ENCODE measurements at places on chromosomes 13 and 19.
A peak's percentile ranks its signal among the peaks of the same experiment; 100 is the strongest.

GRCh38 chr19:47267350-47267759 is 7.3 kb upstream of the INAFM1 start:
- DNase-seq = no peak

DNA sequence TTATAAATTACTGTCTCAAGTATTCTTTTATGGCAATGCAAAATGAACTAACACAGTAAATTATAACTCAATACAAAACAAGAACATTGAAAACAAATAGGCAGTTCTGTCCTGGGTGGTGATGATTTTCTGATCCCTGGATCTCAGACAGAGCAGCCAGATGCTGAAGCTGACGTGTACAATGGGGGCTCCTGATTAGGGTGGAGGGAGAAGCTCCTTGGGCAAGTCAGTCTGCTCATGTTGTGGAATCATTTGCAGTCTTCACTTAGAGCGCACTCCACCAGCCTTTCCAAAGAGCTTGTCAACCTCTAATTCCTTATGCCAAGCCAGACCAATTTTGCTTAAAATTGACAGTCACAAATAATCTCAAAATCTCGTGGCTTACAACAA is 21.6 kb downstream of the FXYD5 start:
- DNase-seq = no peak

GRCh38 chr19:11534948-11535347 is 3.7 kb upstream of the CNN1 start:
- DNase-seq = no peak

DNA sequence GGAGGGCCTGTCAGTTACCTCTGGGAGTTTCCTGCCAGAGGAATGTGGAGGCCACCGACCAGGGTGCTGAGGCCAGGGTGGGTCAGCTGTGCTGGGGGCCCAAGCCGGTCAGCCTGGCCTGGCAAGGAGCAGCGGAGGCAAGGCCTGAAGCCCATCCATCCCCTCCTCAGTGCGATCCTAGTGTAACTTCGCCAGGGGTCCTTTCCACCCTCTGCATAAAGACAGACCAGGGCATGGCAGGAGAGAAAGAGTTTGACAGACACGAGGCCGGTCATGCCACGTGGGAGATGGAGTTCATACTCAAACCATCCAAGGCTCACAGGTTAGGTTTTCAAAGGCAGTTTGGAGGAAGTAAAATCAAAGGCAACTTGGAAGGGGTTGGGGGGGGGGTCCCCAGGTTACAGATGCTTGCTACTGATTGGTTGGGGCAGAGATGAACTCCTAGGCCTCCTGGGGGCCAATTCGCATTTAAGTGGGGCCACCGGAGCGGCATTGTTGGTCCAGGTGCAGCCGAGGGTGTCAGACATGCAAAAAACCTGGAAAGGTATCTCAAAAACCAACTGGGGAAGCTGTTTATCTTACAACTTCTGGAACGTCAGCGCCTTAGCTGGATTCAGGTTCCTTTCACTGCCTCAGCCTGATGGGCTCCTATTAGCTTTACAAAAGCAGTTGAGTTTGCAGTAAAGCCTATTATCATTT is 36.8 kb upstream of the DPRX start:
- no peak for DNase-seq

DNA sequence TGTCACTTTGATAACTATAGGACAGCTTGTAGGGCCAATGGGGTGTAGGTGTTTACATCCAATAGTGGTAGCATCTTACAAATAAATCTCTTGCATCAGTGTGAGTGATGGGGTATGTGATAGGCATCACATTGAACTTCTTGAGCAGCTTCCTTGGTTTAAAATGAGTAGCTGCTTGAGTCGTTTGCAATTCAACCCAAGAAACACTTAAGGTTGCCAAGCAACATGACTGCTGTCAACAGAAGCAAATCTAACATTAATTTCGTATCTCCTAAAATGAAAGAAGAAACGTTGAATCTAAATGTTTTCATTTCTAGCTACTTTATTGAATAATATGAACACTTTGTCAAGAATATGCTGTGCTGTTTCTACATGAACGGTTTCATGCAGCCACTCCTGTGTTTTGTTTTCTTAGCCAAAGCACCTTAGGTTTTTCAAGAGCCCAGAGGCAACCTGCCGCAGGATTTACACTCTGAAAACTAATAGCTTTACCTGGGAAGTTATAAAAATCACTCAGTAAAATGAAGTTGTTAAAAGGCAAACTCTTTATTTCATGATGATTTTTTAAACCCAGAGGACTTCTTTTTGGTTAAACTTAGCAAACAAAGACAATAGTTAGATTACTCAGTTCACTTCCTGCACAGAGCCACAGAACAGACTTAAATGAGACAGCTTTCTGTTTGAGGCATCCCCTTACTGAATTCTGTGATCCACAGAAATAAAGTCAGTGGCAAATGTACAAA is 305.2 kb downstream of the MTUS2 start:
- DNase-seq = no peak

DNA sequence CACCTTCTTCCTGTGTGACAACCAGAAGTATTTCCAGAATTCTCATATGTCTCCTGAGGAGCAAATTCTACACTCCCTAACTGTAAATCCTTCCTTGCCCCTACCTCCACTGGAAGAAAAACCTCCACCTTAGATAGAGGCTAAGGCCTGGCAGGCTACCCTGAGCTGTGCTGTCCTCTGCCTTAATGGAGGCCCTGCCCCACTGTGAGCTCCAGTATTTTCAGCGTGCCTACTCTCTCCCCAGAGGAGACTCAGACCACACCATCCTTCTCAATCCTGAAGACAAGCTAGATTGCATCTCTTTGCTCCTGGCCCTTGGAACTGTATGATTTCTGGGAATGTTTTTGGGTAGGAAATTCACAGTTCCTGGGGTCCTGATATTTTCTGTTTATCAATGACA is 110.0 kb upstream of the OBI1 start:
- no peak for DNase-seq

- DNase-seq = no peak
These were observed 4.2 kb upstream of the PAFAH1B3 start for GRCh38 chr19:42306646-42307045.

GRCh38 chr19:51422053-51422448 is 4.6 kb upstream of the SIGLEC10 start:
- peak; percentile 86 for DNase-seq

- DNase-seq = no peak
These were observed 16.4 kb downstream of the MAB21L1 start for GRCh38 chr13:35460061-35460460.

DNA sequence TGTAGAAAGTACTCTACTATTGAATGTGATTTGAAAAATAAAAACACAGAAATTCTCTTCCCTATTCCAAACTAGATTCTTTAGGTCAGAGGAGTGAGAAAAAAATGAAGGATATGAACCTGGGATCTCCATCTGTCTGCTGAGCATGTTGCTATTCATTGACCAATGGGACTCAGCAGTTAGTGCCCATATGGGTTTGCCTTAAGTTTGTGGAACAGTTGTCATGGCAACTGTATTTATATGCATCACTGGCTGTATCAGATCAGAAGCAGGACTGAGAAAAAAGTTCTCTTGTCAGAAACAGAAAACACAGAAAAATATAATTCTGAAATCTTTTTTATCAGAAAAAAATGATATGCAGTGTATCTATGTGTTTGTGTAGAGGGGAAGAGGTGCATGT is 73.3 kb upstream of the ATXN8OS start:
- no peak for DNase-seq

DNA sequence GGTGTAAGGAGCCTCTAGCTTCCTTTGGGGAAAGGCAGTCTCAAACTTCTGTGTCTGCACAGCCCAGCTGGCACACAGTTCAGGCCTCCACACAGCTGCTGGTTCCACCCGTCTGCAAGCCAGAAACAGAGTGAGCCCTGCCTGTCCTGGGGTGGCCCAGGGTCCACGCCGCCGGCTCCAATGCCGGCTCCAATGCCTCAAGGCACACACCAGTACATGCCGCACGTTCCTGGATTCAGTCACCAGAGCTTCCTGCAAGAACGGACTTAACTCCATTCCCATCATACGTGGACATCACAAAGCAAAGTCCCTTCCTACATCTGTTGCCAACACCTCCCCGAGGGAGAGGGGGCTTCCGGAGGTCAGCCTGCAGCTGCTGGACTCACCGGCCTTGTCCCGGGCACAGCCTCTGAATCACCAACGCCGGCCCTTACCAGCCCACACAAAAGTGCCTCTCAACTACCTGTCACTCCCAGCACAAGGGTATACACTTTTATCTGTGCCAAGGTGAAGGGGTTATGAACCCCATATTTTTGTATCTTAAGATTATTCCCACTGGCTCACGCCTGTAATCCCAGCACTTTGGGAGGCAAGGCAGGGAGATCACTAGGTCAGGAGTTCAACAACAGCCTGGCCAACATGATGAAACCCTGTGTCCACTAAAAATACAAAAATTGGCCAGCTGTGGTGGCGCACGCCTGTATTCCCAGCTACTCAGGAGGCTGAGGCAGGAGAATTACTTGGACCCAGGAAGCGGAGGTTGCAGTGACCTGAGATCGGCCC is 8.5 kb downstream of the SH3GL1 start:
- no peak for DNase-seq

GRCh38 chr13:51794964-51795363 is 9.0 kb downstream of the DHRS12 start:
- DNase-seq = no peak

GRCh38 chr19:49327878-49328544 is 3.0 kb upstream of the SLC6A16 start:
- peak; percentile 28 for DNase-seq

DNA sequence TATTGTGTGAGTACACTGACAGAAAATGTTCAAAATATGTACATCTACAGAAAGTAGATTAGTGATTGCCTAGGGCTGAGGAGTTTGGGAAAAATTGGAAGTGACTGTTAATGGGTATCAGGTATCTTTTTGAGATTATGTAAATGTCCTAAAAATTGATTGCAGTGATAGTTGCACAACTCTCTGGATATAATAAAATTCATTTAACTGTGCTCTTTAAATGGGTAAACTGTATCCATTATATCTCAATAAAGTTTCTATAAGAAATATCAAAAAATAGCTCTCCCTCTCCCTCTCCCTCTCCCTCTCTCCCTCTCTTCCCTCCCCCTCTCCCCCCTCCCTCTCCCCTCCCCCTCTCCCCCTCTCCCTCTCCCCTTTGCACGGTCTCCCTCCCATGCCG is 9.4 kb upstream of the ZNF227 start:
- no peak for DNase-seq

DNA sequence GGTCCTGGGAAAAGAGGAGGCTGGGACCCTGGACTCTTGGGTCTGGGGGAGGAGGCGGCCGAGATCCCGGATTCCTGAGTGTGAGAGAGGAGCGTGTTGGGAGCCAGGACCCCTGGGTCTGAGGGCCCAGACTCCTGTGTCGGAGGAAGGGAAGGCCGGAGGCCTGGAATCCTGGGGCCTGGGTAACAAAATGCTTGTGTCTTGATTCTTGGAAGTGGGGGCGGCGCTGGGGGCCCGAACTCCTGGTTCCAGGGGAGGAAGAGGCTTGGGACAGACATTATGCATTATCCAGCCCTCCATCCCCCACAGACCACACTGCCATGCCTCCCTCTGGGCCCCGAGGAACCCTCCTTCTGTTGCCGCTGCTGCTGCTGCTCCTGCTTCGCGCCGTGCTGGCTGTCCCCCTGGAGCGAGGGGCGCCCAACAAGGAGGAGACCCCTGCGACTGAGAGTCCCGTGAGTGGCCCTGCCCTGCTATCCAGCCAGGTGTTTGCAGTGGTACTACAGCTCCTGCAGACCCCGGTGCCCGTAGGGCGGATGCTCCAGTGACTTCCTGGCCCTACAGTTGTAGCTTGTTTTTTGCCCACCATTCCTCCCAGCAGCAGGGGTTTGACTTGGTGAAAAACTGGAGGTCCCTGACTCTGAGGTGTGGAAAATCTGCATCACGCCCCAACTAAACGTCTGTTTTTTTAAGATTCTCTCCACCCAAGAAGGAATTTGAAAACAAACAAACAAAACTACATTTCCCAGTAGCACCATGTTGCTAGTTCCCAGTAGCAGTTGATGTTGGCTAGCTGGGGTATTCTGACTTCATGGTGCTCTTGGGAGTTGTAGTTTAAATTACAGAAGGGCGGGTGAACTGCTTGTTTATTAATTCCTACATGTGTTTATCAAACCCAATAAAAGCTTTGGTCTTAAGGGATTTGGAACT is 630 bp downstream of the NUCB1 start:
- peak; percentile 82 for DNase-seq

- DNase-seq = no peak
These were observed 31.1 kb downstream of the OPA3 start for GRCh38 chr19:45553464-45553863.

DNA sequence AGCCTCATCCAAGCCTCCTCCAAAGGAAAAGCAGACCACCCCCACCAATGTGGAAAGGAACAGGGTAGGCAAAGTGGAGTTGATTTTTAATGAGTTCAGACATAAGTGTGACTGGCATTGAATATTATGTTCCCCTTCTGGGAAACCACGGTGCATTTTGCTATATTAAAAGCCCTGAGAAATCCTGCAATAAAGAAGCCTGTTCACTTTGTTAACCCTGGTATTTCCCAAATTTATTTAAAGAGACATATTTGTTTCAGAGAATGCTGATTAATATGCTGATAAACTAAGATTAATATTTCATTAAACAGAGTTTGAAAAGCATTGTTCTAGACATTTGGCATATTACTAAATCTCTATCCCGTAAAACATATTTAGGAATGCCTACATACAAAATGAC is 151.4 kb downstream of the FGF14 start:
- no peak for DNase-seq

DNA sequence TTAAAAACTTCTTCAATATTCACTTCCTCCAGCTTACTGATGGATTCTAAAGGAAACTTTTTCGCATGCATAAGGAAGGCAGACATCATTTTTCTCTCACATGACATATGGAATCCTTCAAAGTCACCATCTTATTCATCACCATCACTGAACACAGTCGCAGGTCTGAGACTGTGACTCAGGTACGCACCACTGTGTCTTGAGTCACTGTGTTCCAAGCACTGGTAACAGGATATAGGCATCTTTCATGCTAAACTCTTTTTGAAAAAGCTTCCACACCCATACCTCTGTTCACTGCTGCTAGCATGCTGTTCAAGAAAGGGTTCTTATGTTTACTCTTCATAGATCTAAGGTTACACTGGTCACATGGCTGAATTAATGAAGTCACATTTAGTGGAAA is 67.0 kb upstream of the SIAH3 start:
- no peak for DNase-seq

GRCh38 chr13:26962671-26963070 is 202.1 kb upstream of the GPR12 start:
- DNase-seq = no peak

GRCh38 chr19:799076-799881 is 2.0 kb downstream of the PTBP1 start:
- DNase-seq = peak; percentile 27

- DNase-seq = no peak
These were observed 58.9 kb downstream of the UBL3 start for GRCh38 chr13:29791508-29791907.

DNA sequence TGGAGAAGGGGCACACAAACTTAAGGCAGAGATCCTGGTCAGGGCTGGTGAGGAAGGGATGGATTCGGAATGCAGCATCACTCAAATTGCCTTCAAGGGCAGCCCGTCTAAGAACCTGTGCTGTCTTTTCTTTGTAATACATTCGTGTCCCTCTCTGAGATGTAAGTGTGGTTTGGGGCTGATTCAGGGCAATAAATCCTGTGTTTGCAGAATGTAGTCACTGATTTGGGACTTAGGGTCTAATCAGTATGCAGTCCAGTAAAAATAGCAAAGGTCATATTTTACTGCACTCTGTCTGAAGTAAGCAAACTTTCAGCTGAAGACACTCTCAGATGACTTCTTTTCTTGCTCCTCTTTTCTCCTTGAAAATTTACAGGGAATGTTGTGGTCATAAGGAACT is 93.8 kb upstream of the C1QTNF9B start:
- DNase-seq = no peak

GRCh38 chr19:31715249-31715945 is 366.2 kb upstream of the TSHZ3 start:
- no peak for DNase-seq

All from hematopoietic multipotent progenitor cell treated with erythropoietin and hydrocortisone succinate and interleukin-3 and kit ligand, for 15 days (in vitro differentiated cells).